ENCODE measurements at places on chromosomes 5 and 9. TPM values are rescaled to one million over a fixed set of nuclear protein-coding genes. Genes with fewer than 3 reads are reported as not detected.

DNA sequence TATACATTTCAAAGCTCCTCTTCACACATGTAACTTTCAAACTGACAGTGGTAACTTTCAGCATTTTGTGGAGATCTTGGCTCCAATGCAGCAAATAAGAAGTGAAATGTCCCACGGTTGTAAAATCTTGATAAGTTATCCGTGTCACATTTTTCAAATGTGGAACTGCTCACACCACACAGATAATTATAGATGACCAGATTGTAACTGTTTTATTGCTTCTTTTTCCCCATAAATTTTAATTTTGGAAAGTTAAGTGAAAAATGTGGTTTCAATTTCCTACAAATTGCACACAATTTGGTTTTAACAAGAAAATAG is 347.1 kb downstream of the EBF1 start:
- DNase-seq, result no peak

DNA sequence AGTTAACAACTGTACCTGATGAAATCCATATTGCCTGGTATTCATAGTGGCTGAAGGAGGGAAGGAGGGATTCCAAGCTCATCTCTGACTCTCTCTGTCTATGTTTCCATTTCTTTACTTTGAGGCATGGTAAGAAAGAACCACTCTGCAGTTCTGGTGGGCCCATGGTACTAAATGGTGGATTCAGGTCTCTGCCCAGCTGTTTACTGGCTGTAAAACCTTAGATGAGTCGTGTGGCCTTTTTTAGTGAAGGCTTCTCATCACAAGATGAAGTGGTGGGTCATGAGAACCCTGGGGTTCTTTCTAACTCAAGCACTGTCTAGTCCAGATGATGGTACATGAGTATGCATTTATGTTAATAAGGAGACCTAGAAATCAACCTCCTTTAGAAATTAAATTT is 49.7 kb downstream of the ZNF366 start:
- no peak for DNase-seq

- no peak for DNase-seq
These were observed 43.1 kb downstream of the MARCHF6 start for GRCh38 chr5:10396552-10396951.

The DTWD2 gene
- 2.7 TPM for total RNA-seq

The HAND1 gene
- total RNA-seq, result 0.95 TPM

Data from endothelial cell (in vitro differentiated cells).